ENCODE measurements at places on chromosomes 7 and 10.

- no peak for DNase-seq
Observed at GRCh38 chr7:46948716-46949115, 633.2 kb downstream of the TNS3 start.

- DNase-seq = no peak
Observed at GRCh38 chr7:74059681-74060588, 23.7 kb upstream of the LIMK1 start.

GRCh38 chr10:22853906-22854447 is 73.9 kb upstream of the ARMC3 start:
- DNase-seq = no peak

DNA sequence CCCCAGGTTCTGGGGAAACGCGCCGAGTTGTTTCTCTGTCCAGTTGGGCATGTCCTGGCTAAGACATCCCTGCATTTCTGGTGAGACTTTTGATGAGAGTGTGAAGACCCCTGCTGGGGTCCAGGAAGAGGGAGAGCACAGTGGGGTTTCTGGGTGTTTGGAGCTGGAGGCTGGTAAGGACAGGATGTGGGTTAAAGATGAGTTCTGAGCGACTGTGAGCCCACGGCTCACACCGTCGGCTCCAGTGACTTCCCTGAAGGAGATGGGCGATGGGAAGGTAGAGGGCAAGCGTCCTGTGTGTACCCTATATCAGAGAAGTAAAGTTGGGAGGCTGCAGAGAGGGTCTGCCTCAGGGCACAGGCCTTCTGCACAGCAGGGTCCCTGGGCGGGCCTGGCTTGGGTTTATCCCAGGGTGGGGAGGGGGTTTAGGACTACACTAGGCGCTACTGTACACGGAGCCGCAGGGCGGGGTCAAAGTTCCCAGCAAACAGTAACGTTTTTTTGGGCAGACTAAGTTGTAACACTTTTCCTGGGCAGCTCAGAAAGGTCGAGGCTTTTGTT is 3.6 kb downstream of the EMX2 start:
- no peak for DNase-seq

DNA sequence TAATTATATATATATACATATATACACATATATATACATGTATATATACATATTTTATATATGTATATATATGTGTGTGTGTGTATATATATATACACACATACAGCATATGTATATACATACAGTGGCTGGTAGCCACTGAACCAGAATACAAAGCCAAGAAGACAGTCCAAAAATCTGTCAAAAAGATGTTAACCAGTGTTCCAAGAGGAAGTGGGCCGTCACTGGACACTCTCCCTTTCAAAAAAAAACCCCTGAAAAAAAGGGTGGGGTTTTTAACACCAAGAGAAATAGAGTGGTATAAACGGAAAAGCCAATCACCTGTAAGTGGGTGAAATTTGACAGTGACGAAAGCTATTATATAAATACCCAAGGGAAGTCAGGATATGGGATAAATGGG is 31.1 kb upstream of the C1GALT1 start:
- no peak for DNase-seq

- DNase-seq = no peak
Observed at GRCh38 chr10:113278664-113279063, 274.2 kb upstream of the HABP2 start.

DNA sequence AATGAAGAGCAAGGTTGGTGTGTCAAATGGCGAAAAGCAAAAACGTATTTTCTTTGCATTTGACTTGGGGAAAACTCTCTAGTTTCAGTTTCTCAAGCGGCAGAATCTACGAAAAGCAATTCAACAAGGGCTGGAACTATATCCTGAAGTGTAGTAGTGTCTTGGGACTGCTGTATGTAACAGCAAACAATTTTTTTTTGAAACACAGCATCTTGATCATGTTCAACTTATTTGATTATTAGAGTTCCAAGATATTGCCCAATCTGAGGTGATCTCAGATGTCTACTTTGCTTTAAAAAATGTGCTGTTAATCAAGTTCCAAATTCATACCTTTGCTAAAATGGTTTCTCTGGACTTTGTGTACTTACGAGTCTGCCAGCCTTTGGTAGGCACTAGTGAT is 120.6 kb downstream of the ZWINT start:
- no peak for DNase-seq

DNA sequence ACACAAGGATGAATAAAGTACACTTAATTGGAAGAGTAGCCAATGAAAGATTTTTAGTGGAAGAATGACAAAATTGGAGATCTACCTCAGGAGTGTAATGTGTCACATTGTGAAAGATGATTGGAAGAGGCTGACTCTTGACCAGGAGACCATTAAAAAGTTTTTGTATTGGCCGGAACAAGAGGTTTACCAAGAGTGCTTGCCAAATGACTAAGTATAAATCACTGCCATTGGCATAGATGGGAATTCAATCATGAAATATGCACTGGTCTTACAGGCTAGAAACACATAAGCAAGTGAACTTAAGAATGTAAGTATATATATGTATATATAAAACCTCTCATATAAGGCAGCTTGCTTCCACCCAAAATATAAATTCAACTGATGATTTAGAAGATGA is 58.7 kb upstream of the TFEC start:
- no peak for DNase-seq

- DNase-seq = no peak
Observed at GRCh38 chr7:80705130-80705781, 66.8 kb downstream of the CD36 start.

DNA sequence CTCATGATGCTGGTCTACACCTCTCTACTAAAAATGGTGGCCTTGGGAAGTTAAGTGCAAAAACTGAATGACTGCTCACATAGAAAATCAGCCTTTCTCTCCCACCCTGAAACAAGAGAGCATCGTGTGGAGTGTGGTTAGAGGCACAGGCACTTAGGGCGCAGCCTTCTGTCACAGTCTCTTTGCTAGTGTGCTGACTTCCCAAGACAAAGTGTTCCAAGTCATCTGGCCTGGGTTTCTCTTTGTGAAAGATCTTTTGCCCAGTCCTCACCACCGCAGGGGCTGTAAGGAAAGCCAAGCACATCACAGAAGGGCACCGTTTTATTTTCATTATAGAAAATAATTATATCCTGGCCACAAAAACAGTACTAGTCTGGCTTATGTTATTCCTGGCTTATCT is 12.5 kb downstream of the STN1 start:
- DNase-seq = no peak

- DNase-seq = no peak
Observed at GRCh38 chr10:27741173-27742091, 4.2 kb downstream of the MKX start.

- no peak for DNase-seq
Observed at GRCh38 chr10:105793071-105793470, 1152.0 kb downstream of the SORCS3 start.

DNA sequence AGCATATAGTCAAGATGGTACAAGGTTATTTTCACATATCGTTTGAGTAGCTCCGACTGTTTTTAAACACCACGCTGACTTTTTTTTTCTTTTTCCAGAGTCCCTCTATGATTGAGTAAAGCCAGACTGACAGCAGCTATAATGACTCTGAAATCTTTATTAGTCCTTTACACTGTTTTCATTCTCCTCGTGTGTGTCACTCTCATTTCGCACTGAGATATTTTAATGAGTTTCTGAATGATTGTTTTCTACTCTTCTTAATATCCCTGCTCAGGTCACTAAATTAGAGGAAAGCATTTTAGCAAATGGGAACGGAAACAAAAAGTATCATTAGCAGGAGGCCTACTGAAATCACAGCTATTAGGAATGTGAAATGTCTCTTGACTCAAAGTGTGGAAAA is 162.3 kb upstream of the MTPN start:
- no peak for DNase-seq

- DNase-seq = no peak
Observed at GRCh38 chr7:139711991-139712743, 65.6 kb downstream of the HIPK2 start.

DNA sequence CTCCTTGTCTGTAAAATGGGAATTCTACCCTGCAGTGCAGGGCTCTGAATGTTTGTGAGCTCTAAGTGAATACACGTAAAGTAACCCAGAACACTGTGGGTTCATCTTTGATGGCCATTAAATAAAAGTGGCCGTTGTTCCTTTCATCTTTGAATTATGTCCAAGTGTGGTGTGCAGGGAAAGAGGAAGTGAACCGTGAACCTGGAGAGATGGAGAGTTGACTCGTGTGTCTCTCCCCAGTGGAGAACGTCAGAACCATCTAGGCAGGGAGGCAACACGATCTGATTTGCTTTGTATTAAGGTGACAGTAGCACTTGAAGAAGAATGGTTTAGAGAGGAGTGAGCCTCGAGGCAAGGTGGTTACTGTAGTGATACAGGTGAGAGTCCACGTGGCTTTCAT is 93.5 kb upstream of the GJD4 start:
- DNase-seq = no peak

GRCh38 chr7:15682751-15683245 is 3.7 kb downstream of the MEOX2 start:
- no peak for DNase-seq

- DNase-seq = no peak
Observed at GRCh38 chr7:114466917-114467316, 52.3 kb downstream of the FOXP2 start.

DNA sequence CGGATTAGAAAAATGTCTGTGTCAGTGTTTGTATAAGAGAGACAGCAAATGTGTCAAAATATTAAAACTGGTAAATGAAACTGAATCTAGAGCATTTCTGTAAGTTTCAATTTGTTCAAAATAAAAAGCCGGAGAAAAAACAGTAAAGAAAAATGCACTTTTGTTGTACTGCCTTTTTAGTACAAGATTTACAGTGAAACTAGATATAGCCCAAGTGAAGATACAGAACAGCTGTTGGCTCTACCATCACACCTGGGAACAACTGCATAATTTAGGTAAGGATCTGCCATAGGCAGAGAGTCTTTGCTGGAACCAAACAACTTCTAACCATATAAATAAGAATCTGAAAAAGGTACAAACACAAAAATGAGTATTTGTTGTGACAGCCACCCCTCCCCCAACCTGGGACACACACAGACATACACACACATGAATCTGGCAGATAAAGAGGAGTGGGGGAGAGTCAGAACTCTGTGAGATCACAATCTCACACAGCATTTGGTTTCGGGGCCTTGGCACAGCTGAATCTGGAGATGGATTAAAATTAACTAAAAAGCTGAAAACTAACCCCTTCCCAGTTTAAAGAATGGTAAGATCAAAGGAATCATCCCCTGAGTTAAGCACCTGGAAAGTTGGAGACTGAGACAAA is 54.8 kb downstream of the DPY19L1 start:
- DNase-seq = no peak

- no peak for DNase-seq
Observed at GRCh38 chr7:52146871-52147634, 830.4 kb upstream of the COBL start.

DNA sequence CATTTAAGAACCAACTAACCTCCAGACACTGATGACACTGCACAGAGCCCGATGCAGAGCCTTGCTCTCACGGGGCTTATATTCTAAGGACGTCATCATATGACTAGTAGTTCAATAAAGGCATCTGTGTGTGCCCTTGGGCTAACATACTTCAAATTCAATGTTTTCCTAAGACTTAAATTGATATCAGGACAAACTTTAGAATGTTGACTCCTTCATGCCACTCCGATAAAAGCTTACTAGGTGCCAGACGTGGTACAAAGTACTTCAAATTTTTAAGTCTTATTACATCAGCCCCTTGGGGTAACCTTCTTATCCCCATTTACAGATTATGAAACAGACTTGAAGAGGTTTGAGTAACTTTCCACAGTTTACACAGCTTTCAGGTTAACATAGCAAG is 191.1 kb upstream of the PLXNA4 start:
- DNase-seq = no peak

GRCh38 chr7:12485845-12486244 is 82.2 kb upstream of the VWDE start:
- DNase-seq = no peak

DNA sequence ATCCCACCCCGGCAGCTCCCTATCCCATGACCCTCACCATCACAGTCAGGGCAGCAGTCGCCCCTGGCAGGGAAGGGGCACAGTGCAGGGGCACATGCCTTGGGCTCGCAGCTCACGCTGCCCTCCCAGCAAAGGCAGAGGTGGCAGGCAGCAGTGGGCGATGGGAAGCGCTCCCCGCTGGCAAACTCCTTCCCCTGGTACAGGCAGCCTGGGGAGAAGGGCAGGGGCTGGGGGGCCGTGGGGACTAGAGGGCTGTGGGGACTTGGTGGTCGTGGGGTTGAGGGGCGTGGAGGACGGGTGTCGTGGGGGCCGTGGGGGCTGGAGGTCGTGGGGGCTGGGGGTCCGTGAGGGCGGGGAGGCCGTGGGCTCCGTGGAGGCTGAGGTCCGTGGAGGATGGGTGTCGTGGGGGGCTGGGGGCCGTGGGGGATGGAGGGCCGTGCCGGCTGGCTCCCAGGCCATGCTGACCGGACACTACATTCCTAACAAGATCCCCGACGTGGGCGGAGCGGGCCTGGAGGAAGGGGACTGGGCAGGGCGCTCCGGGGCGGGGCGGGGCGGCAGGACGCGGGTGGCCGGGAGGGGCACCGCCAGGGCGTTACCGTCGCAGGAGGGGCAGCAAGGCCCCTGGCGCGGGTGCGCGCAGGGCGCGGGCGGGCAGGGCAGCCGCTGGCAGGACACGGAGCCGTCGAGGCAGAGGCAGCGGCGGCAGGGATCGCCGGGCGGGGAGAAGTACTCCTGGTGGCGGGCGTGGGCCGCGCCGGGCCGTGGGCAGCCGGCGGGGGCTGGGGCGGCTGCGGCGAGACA is 20.0 kb downstream of the KCP start:
- DNase-seq = no peak

DNA sequence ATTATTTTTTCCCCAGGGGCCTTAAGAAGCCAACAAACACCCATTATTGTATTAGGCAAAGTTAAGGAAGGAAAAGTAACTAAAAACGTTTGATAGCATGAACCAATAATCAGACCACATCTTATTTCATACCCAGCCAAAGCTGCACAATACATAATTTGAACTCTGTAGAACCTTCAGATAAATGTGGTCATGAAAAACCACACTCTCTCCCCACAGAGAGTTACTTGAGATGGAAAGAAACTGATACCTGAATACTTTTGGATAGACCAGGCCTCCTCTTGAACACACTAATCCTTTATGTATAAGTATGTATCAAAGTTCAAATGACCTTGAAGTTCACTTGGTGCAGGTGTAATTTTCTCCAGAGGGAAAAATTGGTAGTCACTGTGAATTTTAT is 146.6 kb upstream of the FAM13C start:
- DNase-seq = no peak
